ENCODE measurements at places on chromosomes 3 and 15.

- DNase-seq = no peak
Measured at GRCh38 chr3:195900436-195901355, 7.7 kb downstream of the TNK2 start.

DNA sequence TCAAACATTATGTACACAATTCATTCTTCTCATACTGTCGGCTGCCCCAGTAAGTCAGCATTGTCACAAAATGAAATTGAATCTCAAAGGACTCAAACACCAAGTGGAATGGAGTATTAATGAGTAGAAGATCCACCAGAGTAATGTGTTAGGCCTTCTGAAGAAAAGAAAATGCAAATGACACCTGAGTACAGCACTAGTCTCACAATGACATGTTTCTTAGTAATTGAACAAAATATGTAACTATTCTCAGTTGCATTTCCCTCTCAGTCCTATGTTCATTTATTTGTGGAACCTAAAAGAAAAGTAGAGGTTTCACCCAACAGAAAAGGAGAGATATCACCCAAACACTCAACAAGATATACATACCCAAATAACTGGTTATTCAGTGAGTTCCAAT lies 283.9 kb upstream of the THBS1 start:
- no peak for DNase-seq

DNA sequence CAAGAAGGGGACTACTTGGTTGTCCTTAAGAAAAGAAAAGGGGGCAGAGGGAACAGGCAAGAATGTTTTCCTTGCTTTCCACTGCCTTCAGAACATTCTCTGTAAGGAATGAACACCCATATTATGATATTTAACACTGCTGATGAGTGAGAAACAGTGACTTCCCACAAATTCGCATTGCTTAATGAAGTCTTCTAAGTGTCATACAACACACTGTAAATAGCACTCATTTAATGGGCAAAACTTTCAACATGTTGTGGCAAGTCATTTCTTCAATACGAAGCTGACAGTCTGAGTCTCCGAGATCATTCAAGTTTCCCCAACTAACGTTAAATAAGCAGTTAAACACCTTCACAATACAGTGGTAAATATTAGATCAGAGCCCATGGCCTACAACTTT lies 464.4 kb downstream of the SHQ1 start:
- no peak for DNase-seq

DNA sequence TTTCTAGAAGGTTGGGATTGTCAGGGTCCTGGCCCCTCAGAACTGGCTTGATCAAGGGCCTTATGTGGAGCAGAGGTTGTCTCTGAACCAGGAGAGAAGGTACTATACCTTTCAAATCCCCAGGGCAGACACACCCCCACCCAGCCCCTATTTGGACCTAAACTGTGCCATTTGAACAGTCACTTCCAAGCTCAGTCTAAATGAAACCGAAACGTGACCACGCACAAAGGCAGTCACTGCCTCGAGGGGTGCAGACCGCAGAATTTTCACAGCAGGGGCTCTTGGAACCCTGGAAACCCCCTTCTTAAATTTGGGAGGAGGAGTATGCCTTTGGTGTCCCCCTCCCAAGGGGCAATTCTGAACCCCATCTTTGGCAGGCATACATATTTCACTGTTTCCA lies 53.7 kb downstream of the GRIP2 start:
- DNase-seq = no peak

- no peak for DNase-seq
Measured at GRCh38 chr3:124680521-124680920, 49.7 kb upstream of the UMPS start.

- DNase-seq = no peak
Measured at GRCh38 chr3:123700791-123701722, 116.2 kb upstream of the HACD2 start.

DNA sequence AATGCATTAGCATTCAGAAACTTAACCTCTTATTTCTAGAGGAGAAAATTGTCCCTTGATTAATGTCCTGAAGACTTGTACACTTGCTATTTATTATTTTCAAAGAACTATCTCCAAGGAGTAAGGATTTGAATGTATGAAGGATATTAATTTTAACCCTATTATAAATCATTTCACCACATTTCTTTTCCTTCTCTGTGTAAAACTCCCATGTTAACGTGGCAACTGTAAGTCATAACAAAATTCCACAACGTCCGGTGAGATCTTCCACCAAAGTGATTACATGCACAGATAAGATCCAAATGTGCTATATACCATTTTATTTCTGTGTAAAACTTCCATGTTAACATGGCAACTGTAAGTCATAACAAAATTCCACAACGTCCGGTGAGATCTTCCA lies 229.1 kb upstream of the ARHGEF26 start:
- no peak for DNase-seq

GRCh38 chr15:47363653-47364052 lies 353.7 kb upstream of the SEMA6D start:
- no peak for DNase-seq

DNA sequence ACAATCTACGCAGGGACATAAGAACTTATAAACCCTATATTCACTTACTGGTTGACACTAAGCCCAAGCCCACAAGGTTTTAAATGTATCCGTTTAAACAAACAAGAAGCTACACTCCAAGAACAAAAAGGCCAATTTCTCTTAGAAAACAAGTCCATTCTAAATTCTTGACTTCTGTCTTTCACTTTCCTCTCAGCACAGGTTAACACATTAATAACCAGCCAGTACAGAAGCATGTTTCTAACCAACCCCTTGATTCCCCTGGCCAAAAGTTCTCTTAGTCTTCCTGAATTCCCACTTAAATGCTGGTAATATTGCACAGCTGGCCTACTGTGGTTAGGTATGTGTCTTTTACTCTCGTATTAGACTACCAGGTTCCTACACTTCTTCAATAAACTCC lies 4.7 kb downstream of the DMXL2 start:
- DNase-seq = no peak

GRCh38 chr3:146542179-146542578 lies 2.2 kb downstream of the PLSCR1 start:
- DNase-seq = no peak

- DNase-seq = no peak
Measured at GRCh38 chr3:31853580-31853979, 127.5 kb downstream of the OSBPL10 start.

DNA sequence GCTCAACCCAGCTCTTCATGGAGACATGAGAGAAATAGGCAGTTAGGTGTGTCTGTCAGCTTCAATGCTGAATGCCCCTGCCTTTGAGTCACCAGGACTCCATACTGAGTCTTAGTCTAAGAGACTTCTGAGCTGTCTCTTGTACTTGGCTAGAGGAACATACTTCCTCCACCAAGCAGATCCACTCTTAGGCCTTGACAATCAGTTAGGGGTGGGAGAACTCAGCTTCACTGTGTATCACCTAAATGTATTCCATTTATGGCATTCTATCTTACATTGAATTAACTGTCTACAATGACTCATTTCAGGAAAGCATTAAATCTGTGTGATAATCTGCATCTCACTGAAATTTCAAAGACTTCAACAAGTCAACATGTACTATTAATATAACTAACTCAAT lies 66.0 kb downstream of the STAC start:
- no peak for DNase-seq

- DNase-seq = no peak
Measured at GRCh38 chr15:49255966-49256759, 86.1 kb downstream of the GALK2 start.

GRCh38 chr3:100653604-100654294 lies 44.3 kb downstream of the ADGRG7 start:
- DNase-seq = no peak

GRCh38 chr15:26087881-26088280 lies 224.8 kb upstream of the ATP10A start:
- DNase-seq = no peak

GRCh38 chr3:183924956-183925355 lies 40.3 kb upstream of the PARL start:
- DNase-seq = no peak

DNA sequence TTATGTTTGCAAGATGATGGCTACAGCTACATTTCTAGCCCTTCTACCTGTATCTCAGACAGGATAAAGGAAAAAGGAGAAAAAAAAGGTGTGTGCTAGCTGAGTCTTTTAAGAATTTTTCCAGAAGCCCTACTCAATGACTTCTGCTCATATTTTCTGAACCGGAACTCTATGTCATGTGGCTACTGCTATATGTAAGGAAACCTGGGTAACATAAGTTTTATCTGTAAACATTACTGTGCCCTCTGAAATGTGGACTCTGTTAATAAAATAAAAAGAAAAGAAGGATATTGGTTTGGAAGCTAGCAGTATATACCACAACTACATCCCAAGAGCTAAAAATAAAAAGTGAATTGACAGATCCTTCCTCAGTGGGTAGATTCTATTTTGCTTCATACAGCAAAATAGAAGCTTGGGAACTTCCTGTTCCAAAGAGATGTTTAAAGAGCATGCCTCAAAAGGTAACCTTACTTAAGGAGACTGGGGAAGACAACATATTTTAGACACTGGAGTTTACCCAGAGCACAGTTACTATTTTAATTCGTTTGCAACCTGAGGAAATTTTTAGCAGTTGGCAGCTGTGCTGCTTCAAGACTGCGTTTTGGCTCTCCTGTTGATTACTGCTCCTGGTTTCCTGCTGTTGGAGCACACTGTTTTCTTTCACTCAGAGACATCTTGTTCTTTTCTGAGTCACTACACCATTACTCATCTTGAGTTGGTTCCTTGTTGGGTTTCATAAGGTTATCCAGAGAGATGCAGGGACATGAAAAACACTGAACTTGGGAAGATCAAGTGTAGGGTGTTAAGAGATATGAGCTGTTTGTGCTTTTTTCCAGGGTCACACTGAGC lies 280.7 kb downstream of the NFKBIZ start:
- no peak for DNase-seq

DNA sequence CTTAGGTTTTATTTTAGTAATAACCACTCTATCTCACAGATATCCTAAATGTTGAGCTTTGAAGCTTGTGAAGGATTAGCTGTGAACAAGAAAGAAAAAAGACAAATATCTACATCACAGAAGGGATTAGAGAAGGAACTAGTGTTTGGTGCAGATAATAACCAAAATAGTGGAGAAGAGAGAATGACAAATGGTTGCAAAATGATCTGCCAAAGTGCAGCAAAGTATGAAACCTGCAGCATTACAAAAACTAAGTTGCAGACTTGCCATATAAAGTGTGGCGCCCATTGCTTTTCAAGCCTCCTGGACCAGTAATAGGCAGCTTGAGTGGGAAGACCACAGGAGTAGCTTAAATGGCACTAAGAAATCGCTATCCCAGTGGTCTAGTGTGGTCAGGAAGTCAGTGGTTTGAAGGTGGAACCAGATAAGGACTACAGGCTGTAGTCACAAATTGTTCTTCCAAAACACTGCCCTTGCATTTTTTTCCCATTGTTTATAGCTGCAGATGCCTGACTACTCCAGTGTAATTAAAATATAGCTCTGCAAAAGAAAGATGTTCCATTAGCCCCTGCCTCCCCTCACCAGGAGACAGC lies 20.7 kb downstream of the TPM1 start:
- DNase-seq = no peak

DNA sequence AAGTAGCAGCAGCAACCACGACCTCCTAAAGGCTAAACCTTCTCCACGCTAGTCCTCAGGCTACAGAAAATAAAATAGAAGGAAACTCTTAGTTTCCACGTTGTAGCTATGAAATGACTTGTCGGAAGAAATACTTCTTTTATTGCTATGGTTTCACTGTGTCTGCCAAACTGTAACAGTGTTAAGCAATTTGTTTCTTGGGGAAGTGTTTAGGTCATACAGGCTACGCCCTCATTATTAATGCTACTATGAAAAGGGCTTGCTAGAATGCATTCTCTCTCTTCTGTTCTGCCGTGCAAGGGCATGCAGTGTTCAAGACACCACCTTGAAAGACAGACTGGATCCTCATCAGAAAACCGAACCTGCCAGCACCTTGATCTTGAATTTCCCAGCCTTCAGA lies 462.7 kb downstream of the PLOD2 start:
- DNase-seq = no peak

GRCh38 chr3:146491303-146491702 lies 21.9 kb upstream of the PLSCR2 start:
- no peak for DNase-seq

GRCh38 chr3:177948716-177949425 lies 587.4 kb upstream of the KCNMB2 start:
- no peak for DNase-seq

- no peak for DNase-seq
Measured at GRCh38 chr3:10389339-10389738, 68.4 kb upstream of the SEC13 start.

DNA sequence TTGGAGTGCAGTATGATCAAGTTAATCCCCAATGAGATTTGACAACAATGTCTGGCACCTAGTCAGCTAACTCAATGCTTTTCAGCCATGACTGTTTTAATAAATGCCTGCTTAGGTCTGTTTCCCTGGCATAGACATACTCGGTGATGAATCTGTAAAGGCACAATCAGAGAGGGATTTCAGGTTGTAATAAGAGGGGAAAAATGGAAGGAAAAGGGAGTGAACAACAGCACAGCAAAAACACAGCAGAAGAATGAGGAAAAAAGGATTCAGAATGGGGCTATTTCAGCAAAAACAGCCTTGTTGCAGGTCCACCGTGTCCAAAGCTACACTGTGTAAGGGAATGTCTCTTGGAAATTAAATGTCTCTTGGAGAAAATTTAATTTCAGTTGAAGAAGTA lies 19.3 kb upstream of the CHD2 start:
- DNase-seq = no peak

DNA sequence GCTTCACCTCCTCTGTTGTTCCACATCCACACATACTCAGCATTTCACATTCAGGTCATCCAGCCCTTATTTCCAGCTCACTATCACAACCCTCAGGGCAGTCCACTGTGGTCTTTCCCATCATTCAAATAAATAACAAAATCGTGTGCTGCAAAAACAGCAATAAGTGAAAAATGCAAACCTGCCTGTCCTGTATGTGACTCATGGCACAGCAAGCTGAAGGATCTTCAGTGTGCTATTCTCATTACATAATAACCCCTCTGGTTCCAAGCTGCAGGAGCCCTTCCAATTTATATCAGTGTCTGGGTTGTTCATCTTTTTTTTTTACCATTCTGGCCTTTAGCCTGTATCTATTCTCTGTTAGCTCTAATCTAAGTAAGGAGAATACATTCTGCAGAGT lies 185.3 kb upstream of the UBE2E2 start:
- DNase-seq = no peak

- no peak for DNase-seq
Measured at GRCh38 chr3:178205740-178206139, 330.5 kb upstream of the KCNMB2 start.

GRCh38 chr3:71238355-71238757 lies 345.2 kb downstream of the FOXP1 start:
- DNase-seq = no peak

GRCh38 chr3:173774294-173774693 lies 376.8 kb downstream of the NLGN1 start:
- no peak for DNase-seq

DNA sequence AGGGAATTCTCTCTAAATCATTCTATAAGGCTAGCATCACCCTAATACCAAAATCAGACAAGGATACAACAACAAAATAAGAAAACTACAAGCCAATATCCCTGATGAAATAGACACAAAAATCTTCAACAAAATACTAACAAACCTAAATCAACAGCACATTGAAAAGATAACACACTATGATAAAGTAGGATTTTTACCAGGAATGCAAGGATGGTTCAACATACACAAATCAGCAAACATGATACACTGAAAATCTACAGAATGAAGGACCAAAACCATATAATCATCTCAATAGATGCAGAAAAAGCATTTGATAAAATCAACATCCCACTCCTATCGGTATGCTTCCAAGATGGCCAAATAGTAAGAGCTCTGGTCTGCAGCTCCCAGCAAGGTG lies 39.5 kb downstream of the ALDH1A2 start:
- no peak for DNase-seq

GRCh38 chr3:62035402-62036057 lies 337.8 kb downstream of the FEZF2 start:
- DNase-seq = no peak

All from activated CD8-positive, alpha-beta memory T cell treated with anti-CD3 and anti-CD28 coated beads, Interleukin-2, amount 50 U/mL, for 48 hours (primary cell).